ENCODE measurements at places on chromosomes 16 and 17.
A peak's percentile ranks its signal among the peaks of the same experiment; 100 is the strongest.

- peak overlapping the region; percentile 99 for H3K27ac ChIP-seq
- H3K27me3 ChIP-seq, result no peaks in the 10 kb centered on the region
- H3K4me3 ChIP-seq, result peak overlapping the region; percentile 93
Measured at GRCh38 chr16:30526823-30527634, 663 bp upstream of the ZNF768 start.

- H3K36me3 ChIP-seq, result no peaks in the 10 kb centered on the region
- H3K4me3 ChIP-seq, result no peak overlapping the region
- peaks cover 7% of the 10 kb centered on the region for H3K4me1 ChIP-seq
- no peaks in the 10 kb centered on the region for H3K27me3 ChIP-seq
- DNase-seq, result no peak
Measured at GRCh38 chr17:50172130-50172529, 6.3 kb downstream of the SGCA start.

DNA sequence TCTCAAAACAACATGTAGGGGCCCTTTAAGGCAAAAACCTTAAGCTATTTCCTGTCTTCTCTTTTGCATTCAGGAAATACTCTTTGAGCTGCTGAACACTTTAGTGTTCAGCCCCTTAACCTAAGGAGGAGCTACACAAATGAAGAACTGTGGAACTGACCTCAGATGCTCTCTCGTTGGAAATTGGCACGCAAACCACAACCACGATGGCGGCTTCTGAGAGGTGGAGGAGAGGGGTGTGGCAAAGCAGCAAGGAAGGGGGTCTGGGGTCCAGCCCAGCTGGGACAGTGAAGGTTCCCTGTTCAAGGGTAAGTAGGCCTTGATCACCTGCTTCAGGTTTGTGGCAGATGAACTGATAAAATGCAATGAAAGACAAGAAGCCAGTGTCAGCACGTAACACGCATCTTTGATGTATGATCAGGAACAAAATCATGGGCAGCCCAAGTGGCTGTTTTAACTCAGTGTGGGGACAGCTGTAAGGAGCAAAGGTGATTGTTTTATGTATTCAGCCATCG is 291.6 kb upstream of the TNRC6C start:
- H3K4me1 ChIP-seq, result no peaks in the 10 kb centered on the region
- no peak overlapping the region for H3K4me3 ChIP-seq
- H3K27ac ChIP-seq, result peak overlapping the region; percentile 16
- H3K36me3 ChIP-seq, result no peaks in the 10 kb centered on the region
- peak; percentile 17 for DNase-seq

GRCh38 chr16:75593308-75593707 is 27.1 kb downstream of the GABARAPL2 start:
- H3K4me3 ChIP-seq, result no peak overlapping the region
- H3K36me3 ChIP-seq, result no peaks in the 10 kb centered on the region
- no peak for DNase-seq

DNA sequence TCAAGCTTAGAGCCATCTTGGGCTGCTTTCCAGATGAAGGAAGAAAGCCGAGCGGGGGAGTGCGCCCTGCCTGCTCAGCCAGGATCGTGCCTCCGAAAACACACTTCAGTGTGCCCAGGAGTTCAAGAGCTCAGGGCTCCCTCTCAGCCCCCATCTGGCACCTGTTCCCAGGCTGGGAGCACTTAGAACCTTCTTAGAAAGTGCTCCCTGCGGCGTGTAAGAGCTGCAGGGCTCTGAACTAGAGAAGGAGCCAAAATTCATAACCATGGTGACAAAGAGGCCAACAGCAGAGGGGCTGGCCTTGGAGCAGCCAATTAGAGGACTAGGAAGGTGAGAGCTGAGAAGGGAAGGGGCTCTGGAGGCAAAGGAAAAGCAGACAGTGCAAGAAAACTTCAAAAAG is 59.0 kb upstream of the TNRC6C start:
- no peak overlapping the region for H3K4me3 ChIP-seq
- H3K27me3 ChIP-seq, result peaks cover 8% of the 10 kb centered on the region
- H3K27ac ChIP-seq, result no peak overlapping the region
- no peaks in the 10 kb centered on the region for H3K4me1 ChIP-seq

DNA sequence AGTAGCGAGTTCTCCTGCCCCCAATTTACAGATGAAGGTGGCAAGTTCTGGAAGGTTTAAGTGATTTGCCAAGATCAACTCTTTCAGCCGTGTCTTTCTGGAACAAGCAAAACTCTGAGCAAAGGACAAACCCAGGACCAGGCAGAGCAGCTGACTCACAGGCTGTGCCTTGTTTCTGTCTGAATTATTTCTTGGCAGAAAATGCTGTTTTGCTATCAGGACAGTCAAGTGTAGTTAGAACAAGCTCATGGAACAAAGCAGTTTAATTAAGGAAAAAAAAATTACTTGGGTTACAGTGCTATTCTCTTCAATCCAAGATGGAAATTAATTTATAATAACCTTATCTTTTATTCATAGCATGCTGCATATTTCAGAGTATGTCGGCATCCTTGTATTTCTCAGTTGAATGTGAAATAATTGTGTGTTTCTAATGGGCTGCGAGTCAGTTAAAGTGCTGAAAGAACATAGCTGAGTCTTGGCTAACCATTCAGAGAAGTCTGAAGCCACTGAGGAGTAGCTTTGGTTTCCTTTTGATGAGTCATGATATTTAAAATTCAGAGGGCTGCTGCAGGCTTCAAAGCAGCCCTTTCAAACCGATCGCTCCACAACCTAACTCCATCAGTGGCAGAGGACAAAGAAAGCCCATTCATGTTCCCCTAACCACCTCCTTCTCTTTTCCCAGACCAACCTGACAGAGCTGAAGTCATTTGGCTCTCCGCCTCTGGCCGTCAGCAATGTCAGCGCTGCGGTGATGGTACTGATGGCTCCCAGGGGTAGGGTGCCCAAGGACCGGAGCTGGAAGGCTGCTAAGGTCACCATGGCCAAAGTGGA is 143.7 kb downstream of the ZNF18 start:
- no peaks in the 10 kb centered on the region for H3K27me3 ChIP-seq
- H3K4me1 ChIP-seq, result no peaks in the 10 kb centered on the region
- peak overlapping the region; percentile 17 for H3K27ac ChIP-seq
- H3K36me3 ChIP-seq, result no peaks in the 10 kb centered on the region

- H3K36me3 ChIP-seq, result no peaks in the 10 kb centered on the region
- H3K4me1 ChIP-seq, result peaks cover 15% of the 10 kb centered on the region
- no peak overlapping the region for H3K4me3 ChIP-seq
Measured at GRCh38 chr16:67963662-67964321, 4.6 kb downstream of the SLC12A4 start.

DNA sequence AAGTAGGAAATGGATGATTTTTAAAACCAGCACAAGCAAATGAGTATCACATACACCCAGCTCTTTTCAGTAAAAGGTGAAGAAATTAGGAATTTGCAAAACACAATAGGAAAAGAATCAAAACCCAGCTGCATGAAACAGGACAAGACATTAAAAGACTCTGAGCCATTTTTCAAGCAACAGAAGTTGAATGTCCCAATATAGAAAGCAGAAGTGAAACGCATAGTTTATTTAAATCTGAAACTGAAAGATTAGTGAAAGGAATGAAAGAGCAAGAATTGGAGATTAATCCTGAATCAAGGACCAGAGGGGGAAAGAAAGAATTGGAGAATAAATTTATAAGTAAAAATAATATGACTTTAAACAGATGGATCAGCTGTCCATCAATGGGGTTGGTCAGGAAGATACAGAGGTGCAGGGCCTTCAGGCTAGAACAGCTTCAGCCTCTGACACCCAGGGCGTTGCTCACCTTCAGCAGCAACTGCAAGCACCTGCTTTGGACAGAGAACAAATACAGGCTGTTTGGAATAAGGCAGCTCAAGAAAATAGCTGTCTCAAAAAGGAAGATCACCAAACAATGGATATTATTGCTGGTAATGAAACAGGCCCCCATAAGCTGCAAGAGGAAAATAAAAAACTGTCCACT is 3.9 kb upstream of the ARHGAP17 start:
- H3K27ac ChIP-seq, result no peak overlapping the region
- H3K36me3 ChIP-seq, result no peaks in the 10 kb centered on the region
- H3K4me1 ChIP-seq, result peaks cover 8% of the 10 kb centered on the region
- H3K4me3 ChIP-seq, result no peak overlapping the region
- H3K27me3 ChIP-seq, result no peaks in the 10 kb centered on the region
- no peak for DNase-seq

GRCh38 chr17:7833011-7833794 is 814 bp upstream of the KDM6B start:
- peak overlapping the region; percentile 54 for H3K4me3 ChIP-seq
- no peaks in the 10 kb centered on the region for H3K27me3 ChIP-seq
- no peaks in the 10 kb centered on the region for H3K36me3 ChIP-seq
- H3K4me1 ChIP-seq, result peaks cover 12% of the 10 kb centered on the region

DNA sequence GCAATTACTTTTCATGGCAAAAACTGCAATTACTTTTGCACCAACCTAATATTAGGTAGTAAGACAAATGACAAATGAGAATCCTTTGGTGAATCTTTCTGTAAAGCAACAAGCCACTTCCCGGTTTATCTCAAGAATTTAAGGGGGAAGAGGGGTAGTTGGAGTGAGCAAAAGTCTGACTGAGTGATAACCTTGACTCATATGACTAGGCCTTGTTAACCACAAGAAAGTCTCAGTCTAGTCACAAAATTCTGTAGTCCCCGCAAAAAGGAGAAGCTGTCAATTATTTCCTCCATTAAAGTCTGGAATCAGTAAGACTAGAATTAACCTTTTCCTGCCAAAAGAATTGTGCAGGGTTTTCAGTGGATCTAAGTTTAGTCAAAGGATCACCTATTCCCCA is 72.2 kb upstream of the GNAO1 start:
- H3K27ac ChIP-seq, result no peak overlapping the region
- no peak for DNase-seq
- H3K27me3 ChIP-seq, result no peaks in the 10 kb centered on the region

- no peak overlapping the region for H3K27ac ChIP-seq
- H3K4me3 ChIP-seq, result no peak overlapping the region
- no peak for DNase-seq
- H3K27me3 ChIP-seq, result no peaks in the 10 kb centered on the region
Measured at GRCh38 chr17:74543406-74543805, 2.5 kb downstream of the CD300C start.

GRCh38 chr17:57875290-57876022 is 25.6 kb upstream of the MRPS23 start:
- H3K4me1 ChIP-seq, result peaks cover 38% of the 10 kb centered on the region
- peak overlapping the region; percentile 92 for H3K27ac ChIP-seq
- DNase-seq, result peak; percentile 59
- H3K4me3 ChIP-seq, result no peak overlapping the region
- no peaks in the 10 kb centered on the region for H3K36me3 ChIP-seq

DNA sequence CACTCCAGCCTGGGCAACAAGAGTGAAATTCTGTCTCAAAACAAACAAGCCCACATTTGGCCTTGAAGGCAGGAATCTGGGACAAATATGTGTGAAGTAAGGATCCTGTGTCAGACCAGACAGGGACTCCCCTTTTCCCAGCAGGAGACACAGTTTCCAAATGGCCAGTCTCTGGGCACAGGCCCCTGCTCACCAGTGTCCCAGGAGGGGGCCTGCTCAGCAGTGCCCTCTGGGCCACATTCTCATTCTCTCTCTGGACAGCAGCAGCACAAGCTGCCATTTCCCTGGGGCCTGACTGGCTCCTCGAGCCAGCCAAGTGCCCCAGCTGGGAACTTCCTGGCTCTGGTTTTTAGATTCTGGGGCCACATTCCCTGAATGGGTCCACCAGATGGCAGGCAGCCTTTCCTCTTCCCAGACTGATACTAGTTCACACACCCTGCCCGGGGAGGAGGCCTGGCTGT is 11.7 kb upstream of the MNT start:
- H3K4me3 ChIP-seq, result no peak overlapping the region
- H3K27ac ChIP-seq, result peak overlapping the region; percentile 57
- DNase-seq, result no peak

DNA sequence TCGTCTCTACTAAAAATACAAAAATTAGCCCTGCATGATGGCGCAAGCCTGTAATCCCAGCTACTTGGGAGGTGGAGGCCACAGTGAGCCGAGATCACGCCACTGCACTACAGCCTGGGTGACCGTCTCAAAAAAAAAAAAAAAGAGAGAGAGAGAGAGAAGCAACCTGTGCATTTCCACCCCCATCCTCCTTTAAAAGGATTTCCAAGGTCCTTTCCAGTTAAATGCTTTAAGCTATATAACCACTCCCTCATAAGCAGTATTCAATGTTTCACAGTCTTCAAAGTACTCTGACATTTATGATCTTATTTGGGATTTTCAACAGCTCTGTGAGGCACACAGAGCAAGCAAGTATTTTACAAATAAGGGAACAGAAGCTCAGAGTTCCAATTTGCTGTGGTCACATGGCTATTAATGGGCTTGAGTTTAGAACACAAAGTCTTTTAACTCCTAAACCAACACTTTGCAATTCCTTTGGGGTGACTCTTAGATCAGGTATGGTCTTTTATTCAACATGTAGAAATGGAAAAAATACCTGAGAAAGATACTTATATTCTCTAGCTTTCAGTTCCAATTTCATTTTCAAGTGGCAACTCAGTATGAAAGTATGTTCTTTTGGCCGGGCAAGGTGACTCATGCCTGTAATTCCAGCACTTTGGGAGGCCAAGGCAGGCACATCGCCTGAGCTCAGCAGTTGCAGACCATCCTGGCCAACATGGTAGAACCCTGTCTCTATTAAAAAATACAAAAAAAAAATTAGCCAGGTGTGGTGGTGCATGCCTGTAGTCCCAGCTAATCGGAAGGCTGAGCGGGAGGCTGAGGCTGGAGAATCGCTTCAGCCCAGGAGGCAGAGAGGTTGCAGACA is 31.3 kb downstream of the SPOP start:
- H3K4me3 ChIP-seq, result no peak overlapping the region
- peak overlapping the region; percentile 74 for H3K27ac ChIP-seq
- peak; percentile 24 for DNase-seq
- H3K4me1 ChIP-seq, result peaks cover 34% of the 10 kb centered on the region

GRCh38 chr16:6846452-6846851 is 486.2 kb upstream of the RBFOX1 start:
- H3K27me3 ChIP-seq, result no peaks in the 10 kb centered on the region
- no peak overlapping the region for H3K4me3 ChIP-seq
- H3K4me1 ChIP-seq, result no peaks in the 10 kb centered on the region

GRCh38 chr17:1272701-1273100 is 2.5 kb downstream of the BHLHA9 start:
- DNase-seq, result no peak
- peaks cover 7% of the 10 kb centered on the region for H3K4me1 ChIP-seq
- H3K36me3 ChIP-seq, result no peaks in the 10 kb centered on the region
- H3K27ac ChIP-seq, result no peak overlapping the region
- no peak overlapping the region for H3K4me3 ChIP-seq

- H3K27ac ChIP-seq, result no peak overlapping the region
- H3K4me3 ChIP-seq, result no peak overlapping the region
- peaks cover 9% of the 10 kb centered on the region for H3K4me1 ChIP-seq
- DNase-seq, result no peak
- H3K36me3 ChIP-seq, result no peaks in the 10 kb centered on the region
- H3K27me3 ChIP-seq, result peaks cover 94% of the 10 kb centered on the region
Measured at GRCh38 chr17:66964930-66965800, 658 bp downstream of the CACNG4 start.

GRCh38 chr17:39665642-39666224 is 584 bp downstream of the TCAP start:
- DNase-seq, result no peak
- peaks cover 51% of the 10 kb centered on the region for H3K27me3 ChIP-seq
- H3K27ac ChIP-seq, result peak overlapping the region; percentile 60
- H3K4me3 ChIP-seq, result no peak overlapping the region
- H3K36me3 ChIP-seq, result peaks cover 3% of the 10 kb centered on the region
- peaks cover 50% of the 10 kb centered on the region for H3K4me1 ChIP-seq
